ENCODE measurements at places on chromosomes 7 and 10.

- no peak for DNase-seq
Measured at GRCh38 chr7:47455872-47456185, 126.1 kb downstream of the TNS3 start.

DNA sequence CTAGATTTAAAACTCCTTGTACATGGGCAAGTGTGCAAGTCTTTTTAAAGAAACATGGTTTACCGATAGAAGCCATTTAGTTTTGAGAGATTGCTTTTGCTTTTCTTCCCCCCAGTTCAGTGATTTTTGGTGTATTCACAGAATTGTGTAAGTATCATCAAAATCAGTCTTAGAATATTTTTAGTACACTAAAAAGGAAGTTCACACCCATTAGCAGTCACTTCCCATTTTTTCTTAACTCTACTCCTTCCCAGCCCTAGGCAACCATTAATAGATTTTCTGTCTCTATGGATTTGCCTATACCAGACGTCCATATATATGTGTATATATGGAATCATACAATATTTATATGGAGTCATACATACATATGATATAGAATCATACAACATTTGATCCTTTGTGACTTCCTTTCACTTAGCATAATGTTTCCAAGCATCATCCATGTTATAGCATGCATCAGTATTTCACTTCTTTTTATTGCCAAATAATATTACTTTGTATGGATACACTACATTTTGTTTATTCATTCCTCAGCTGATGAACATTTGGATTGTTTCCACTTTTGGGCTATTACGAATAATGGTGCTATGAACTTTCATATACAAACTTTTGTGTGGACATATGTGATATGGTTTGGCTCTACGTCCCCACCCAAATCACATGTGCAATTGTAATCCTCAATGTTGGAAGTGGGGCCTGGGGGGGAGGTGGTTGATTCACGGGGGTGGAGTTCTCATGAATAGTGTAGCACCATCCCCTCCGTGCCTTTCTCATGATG, 16.5 kb upstream of the ARL4A start:
- no peak for DNase-seq

GRCh38 chr10:120727001-120727400, 124.2 kb upstream of the WDR11 start:
- DNase-seq, result no peak

DNA sequence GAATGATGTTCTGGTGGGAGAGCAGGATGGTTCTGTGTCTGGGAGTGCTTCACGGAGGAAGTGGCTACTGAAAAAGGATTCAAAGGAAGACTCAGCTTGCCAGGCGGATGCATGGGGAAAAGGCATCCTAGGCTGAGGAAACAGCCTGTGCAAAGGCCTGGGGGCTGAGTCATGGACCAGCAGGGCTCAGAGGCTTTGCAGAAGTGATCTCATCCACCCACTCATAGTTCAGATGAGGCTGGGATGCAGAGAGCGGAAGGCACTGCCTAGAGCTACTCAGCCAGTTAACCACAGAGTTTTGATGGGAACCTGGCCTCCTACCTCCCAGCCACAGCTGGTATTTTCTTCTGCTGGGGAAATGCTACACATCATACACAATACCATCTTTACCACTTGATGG, 15.8 kb upstream of the ADAMTS14 start:
- DNase-seq, result peak; percentile 94

DNA sequence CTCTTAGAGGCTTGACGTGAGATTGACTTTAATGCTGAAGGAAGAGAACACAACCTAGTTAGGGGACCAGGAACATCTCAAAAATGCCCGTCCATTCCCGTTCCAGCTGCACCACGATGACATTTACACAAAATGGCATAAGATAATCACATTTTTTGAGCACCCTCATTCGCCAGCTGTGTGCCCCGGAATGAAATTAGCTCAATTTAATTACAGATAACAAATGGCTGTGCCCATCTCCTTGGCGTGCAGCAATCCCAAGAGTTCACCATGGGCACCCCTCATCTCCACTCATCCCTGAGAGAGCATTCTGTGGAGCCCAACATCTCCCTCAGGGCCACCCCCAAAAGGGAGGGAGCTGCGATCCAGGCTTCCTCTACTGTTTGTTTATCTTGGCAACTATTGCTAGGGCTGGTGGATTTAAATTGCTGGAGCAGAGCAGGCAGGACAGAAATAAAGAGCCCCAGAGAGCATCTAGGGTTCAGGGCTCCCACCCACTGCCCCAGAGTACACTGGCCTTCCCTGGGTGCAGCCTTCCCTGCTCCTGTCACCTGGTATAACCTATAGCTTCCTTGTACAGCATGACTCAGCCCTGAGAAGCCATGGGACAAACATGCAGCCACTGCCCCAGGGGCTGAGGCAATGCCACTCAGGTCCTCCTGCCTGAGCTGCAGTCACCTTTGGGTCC, 263.5 kb downstream of the ZEB1 start:
- no peak for DNase-seq

DNA sequence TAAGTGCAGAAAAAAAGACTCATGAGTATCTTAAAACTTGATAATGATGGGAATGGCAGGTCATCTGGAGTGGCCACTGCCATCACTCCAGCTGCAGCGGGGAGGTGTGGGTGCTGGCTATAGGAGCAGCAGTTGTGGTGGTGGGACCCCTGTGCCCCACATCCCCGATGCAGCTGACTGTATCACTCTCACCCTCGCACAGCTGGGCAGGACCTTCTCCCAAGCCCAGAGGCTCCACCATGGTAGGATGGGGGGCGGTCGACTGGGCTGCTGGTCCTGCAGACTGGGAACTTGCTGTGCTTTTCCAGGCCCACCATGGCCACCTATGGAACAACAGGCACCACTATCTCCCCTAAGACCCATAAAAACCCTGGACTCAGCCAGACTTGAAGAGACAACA, 844.4 kb downstream of the SORCS1 start:
- no peak for DNase-seq

DNA sequence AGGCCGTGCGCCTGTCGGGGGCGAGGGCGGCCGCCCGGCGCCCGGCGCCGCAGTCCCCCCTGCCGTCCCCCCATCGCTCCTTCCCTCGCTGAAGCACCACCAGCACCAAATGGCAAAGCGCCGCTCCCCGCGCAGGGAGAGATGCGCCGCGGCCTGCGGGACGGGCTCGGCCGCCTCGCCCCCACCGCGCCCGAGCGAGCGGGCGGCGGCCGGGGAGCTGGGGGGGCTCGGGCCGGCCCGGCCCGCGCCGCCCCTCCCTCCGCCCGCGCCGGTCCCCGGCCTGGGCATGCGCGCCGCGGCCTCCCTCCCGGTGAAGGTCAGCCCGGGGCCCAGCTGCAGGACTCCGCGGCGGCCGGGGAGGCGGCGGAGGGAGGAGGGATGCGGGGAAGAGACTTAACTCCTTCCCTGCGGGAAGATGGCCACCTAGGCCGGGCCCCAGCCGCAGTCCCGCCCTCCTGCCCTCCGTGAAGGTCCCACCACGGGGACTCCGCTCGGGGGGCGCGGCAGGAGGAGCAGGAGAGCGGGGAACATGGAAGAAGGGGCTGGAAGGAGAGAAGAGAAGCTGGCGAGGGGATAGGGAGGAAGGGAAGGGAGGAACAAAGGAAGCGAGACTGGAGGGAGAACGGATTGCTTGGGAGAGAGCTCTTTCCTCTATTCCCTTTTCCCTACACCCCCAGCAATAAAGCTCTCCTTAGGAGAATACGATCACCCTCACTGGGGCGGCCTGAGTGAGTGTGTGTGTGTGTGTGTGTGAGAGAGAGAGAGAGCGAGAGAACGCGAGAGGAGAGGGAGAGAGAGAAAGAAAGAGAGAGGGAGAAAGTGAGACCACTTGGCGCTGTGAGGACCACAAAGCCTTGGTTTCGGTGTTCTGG, 3.4 kb upstream of the SMARCD3 start:
- no peak for DNase-seq

- peak; percentile 27 for DNase-seq
Measured at GRCh38 chr7:129423700-129424410, 10.4 kb upstream of the STRIP2 start.

GRCh38 chr7:48411619-48412018, 240.4 kb downstream of the ABCA13 start:
- no peak for DNase-seq
